Stimulated activated CD4-positive, alpha-beta T cell treated with anti-CD3 and anti-CD28 coated beads, Interleukin-2, amount 100 ng/mL, for 4 hours (primary cell): ENCODE measurements at places on chromosomes 12 and 14.

- no peak for DNase-seq
These were observed 63.8 kb downstream of the PRKCH start for GRCh38 chr14:61385002-61385685.

DNA sequence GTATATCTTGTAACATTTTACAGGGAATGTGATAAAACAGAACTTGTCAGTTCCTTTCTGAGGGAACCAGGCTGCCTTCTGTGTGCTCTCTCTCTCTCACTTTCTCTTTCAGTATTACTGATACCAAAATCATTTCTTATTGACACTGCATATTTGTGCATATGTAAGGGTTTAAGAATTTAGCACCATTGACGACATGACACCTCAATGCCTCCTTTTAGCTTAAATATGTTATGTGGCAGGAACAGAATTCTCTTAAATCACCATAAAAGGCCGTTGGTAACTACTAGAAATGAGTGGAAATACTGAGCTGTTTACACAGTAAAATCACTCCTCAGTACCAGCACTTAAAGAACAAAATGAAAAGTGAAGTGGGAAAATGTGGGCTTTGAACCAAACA, 457.7 kb upstream of the SYT1 start:
- no peak for DNase-seq

DNA sequence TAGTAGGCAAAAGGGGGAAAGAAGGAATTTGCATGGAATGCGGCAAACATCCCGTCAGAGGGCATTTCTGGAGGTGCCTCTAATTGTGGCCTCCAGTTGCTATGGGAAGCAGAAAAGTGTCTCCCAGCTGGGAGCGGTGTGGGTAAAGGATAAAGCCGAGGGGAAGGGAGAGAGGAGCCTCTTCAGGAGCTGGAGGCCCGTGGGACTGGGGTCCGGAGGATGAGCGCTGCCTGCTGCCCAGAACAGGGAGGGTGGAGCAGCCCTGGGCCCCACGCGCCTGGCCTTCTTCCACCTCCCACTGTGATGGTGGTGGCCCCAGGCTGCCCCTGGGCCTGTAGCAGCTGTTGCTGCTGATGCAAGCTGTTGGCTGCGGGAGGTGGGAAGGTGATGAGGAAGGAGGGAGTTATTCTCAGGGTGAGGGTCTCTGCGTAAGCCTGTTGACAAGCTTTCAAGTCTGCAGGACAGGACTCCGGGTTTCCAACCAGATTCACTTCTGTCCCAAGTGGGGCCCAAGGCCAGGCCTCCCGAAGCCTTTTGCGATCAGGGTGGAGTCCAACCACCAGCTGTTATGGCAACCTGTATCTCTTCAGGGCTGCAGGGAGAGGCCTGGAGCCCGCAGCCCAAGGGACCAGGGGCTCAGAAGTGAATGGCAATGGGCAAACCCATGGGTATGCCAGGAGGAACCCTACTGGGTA, 19.1 kb upstream of the PGF start:
- DNase-seq = no peak

DNA sequence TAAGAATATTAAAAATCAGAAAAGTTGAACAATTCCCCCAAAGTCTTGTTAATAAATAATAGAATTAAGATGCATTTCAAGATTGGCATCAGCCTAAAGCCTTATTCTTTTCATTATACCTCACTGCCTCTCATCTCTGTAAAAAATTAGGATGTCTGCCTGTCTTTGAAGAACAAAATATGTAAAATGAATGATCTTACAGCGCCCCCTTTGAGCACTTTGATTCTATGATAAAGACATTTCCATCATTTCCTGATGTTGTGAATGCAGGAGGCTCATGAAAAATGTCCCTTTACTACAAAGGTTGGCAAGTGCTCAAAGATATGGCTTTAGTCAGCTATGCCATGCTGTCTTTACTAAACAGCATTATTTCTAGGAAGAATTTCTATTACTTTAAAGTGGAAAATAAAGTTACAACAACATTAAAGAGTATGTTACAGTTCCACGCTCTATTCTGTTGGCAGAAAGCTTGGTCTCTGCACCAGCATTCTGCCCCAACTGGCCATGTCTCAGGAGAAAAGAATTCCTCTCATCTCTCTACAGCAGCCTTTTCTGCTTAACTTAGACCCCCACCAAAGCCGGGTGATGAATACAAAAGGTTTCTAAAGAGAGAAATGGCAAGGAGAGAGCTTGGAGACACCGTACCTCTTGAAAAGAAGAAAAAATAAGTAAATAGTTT, 95.1 kb downstream of the LLPH start:
- no peak for DNase-seq

DNA sequence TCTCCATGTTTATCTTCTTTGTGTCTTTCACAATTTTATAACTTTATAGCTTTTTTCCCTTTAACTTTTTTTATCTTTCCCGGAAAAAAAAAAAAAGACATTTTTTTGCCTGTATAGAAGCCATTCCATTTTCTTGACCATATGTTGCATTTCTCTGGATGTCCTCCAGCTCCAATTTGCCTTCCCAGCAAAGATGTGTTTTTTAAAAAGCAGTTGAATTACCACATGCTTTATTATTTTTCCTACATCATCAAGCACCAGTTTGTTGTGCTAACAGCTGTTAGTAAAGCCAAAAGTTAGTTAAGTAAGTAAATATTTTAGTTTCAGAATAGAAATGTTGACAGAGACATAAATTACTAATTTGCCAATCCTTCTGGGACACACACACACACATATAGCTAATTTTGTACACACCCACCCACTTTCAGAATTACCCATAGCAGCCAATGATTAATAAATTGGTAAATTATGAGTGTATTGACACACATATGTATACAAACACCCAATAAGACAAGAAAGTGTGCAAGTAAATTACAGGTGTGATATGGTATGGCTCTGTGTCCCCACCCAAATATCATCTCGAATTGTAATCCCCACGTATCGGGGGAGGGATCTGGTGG, 118.3 kb downstream of the SLC38A6 start:
- DNase-seq = no peak

- DNase-seq = no peak
These were observed 15.5 kb upstream of the TAC3 start for GRCh38 chr12:57031789-57032188.

- no peak for DNase-seq
These were observed 11.2 kb upstream of the SERPINA4 start for GRCh38 chr14:94550041-94550440.

- no peak for DNase-seq
These were observed 474.4 kb downstream of the APAF1 start for GRCh38 chr12:99119449-99119848.

DNA sequence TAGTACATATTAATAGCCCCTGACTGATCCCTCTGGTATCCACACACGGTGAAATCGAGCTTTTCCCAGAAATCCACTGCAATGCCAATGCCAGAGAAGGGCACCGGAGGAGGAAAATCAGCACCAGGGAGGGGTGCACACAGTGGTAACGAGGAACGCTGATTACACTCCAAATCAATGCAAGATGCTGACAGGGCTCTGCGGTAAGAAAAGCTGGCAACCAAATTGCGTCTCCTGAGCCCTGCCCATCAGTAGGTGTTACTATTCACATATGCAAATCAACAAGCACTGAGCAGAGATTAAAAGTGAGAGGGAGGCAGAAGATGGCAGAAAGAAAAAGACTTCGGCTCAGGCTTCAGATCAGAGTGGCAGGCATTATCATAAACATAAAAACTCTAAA, 159.1 kb downstream of the RPS29 start:
- DNase-seq = no peak

DNA sequence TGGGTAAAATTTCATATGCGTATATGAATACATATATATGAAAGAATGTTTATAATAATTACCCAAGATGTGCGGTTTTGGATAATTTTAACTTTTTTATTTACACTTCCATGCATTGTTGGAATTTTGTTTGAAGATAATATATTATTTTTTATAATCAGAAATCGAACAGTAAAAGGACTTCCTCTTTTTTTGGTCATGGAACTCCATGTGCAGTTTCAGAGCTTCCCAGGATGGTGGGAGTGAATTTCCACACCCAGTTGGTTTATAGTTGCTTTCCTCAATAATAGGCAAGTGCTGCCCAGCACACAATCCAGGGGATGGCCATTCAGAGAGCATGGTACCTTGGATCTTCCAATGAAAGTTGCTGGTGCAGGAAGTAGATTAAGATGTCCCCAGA, 6.3 kb upstream of the EMP1 start:
- no peak for DNase-seq

DNA sequence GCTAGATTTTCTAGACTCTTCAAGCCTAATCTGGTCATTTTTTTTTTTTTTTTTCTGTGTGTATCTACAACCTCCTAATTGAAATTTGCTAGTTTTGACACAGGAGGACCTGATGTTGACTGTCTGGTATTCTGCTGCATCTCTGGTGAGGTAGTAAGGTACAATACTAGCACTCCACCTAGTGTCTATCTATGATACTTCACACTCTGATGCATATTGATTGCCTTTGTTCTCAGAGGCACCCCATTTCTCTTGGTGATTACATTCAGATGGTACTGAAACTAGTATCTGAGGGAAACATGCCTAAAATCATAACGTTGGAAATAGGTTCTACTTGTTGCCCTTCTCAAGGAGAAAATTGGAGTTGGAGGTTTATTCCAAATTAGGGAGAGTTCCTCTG, 930.5 kb upstream of the NOVA1 start:
- no peak for DNase-seq

DNA sequence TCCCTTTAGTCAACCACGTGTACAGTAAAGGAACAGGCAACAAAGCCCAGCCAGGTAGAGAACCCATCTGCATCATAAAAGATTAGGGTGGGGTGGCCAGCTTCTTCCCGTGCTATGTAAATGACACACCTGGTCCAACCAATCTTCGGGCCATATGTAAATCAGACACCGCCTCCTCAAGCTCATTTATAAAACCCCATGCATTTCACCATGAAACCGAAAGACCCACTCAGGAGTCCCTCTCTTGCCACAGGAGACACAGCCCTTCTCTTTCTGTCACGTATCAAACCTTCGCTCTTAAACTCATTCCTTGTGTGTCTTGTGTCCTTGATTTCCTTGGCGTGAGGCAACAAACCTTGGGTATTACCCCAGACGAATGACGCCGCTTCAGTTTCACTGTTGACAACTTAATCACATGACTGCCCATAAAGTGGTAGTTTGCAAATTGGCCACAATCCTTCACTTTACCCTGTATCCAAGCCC, 59.8 kb upstream of the TBPL2 start:
- no peak for DNase-seq

GRCh38 chr14:23566778-23567185, 809 bp downstream of the AP1G2 start:
- no peak for DNase-seq

GRCh38 chr12:108910336-108910735, 30.4 kb downstream of the DAO start:
- DNase-seq = no peak

- DNase-seq = no peak
These were observed 15.7 kb upstream of the SLC6A12 start for GRCh38 chr12:229441-230191.

DNA sequence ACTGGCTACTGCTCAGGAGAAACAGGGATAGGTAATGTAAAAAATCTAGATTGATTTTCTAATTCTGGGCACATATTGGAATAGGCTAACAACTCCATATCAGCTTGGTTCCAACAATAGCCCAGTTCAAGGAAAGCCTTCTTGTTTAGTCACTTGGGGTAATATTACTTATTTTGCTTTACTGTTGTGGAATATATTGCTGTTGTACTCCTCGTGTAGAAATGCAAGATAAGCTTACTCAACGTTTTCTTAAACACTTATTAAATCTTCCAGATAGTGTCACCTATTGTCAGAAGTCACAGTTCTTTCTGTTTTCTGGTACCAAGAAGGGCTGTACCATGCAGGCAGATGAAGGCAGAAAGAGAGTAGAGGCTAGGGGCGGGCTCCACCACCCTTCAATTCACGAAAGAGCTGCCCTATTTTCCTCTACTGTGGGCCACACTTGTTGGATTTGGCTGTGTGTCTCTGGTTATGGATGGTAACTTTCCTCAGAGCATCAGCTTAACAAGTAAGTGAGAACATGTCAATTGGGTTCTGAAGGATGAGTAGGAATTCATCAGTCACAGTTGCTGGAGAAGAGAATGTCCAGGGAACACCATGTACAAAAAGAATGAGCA, 38.0 kb downstream of the CLMN start:
- no peak for DNase-seq

GRCh38 chr12:26187014-26187798, 8.2 kb upstream of the SSPN start:
- DNase-seq = no peak
